ENCODE measurements at places on chromosomes 11 and 22. TPM values are rescaled to one million over a fixed set of nuclear protein-coding genes. Genes with fewer than 3 reads are reported as not detected.

Gene CCDC188
- total RNA-seq = 0.75 TPM

Gene TEX12
- total RNA-seq = 0.31 TPM

Gene MS4A4E
- total RNA-seq = not detected

Gene TMA7B
- total RNA-seq = not detected

Gene MOGAT2
- not detected for total RNA-seq

Gene TNNI2
- total RNA-seq = not detected

Gene PDGFB
- 4.2 TPM for total RNA-seq

Gene IL17RA
- total RNA-seq = 22.3 TPM

Gene CFAP300
- 9.3 TPM for total RNA-seq

Gene MALAT1
- 5,652 TPM for total RNA-seq

Gene CARD10
- 5.6 TPM for total RNA-seq

Gene C11orf52
- 1.4 TPM for total RNA-seq

Gene ACTN3
- not detected for total RNA-seq

Gene C11orf42
- not detected for total RNA-seq

Measured in cardiac ventricle fibroblast (primary cell).